ENCODE measurements at places on chromosomes 4 and X. TPM values are rescaled to one million over a fixed set of nuclear protein-coding genes. Genes with fewer than 3 reads are reported as not detected.

GRCh38 chr4:94634271-94634670 lies 123.5 kb upstream of the BMPR1B start:
- DNase-seq, result no peak

PNMA3 gene
- 0.13 TPM for total RNA-seq

S100P gene
- 7.2 TPM for total RNA-seq

DNA sequence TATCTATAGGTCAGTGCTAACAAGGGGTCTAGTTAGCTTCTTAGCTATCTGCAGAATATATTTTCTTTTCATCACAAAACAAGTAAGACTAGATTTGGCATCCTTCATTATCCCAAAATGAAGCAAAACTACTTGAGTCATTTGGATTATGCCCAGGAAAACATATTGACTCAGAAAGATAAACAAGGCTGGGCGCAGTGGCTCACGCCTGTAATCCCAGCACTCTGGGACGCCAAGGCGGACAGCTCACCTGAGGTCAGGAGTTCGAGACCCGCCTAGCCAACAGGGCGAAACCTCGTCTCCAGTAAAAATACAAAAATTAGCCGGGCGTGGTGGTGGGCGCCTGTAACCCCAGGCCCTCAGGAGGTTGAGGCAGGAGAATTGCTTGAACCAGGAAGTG lies 18.0 kb upstream of the MND1 start:
- DNase-seq, result no peak

DNA sequence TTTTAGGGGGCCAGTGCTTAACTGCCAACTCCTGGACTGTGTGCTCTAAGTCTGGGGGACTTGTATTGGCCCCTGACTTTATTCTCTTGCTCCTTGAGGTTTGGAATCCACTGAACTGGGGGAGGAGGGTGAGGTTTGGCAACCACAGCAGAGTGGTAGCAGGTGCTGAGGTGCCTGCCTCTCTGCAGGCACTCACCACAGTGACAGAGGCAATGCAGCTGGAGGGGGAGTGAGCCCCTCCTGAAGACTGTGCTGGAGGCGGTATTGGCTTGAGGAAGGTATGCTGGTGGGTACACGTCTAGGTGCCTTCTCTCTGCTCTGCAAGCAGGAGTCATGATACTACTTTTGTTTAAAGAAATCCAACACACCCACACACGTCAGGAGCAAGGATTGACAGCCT lies 24.6 kb downstream of the CFAP299 start:
- no peak for DNase-seq

PPP2R2C gene
- total RNA-seq, result 0.65 TPM

VCX3A gene
- not detected for total RNA-seq

All from aorta (tissue), 5 donors.